ENCODE measurements at places on chromosomes 5 and 9.

DNA sequence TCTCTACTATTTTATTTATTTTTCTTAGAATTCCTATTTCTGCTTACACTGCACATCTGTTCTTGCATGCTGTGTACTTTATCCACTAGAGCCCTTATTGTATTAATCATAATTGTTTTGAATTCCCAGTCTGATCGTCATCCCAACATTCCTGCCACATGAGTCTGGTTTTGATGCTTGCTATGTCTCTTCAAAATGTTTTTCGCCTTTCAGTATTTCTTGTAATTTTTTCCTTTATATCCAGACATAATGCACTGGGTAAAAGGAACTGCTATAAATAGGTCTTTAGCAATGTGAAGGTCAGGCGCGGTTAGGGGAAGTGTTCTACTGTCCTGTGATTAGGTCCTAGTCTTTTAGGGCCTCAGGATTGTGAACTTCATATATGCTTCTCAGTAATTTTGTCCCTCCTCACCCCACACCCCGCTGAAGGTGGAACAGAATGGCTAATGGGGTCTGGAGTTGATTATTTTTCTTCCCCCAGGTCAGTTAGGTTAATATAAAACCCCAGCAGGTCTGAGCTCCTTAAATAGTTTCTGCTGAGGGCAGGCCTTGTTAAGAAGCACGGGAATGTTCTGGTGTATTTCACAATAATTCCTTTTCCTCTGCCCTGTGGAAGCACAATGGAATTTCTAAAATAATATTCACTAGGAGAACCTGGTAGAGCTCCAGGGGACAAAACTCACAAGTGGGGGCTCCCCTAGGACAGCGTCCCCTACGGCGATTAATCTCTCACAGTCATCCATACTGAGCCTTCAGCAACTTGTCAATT lies 146.6 kb upstream of the TUT7 start:
- H3K27me3 ChIP-seq: no peaks in the 10 kb centered on the region
- H3K36me3 ChIP-seq: no peaks in the 10 kb centered on the region
- no peak overlapping the region for H3K4me3 ChIP-seq
- H3K4me1 ChIP-seq: no peaks in the 10 kb centered on the region
- H3K27ac ChIP-seq: no peak overlapping the region

- peaks cover 3% of the 10 kb centered on the region for H3K27me3 ChIP-seq
- H3K4me3 ChIP-seq: no peak overlapping the region
- DNase-seq: no peak
- H3K36me3 ChIP-seq: no peaks in the 10 kb centered on the region
- no peak overlapping the region for H3K27ac ChIP-seq
- no peaks in the 10 kb centered on the region for H3K4me1 ChIP-seq
Measured at GRCh38 chr9:111836311-111836710, 41.6 kb upstream of the SHOC1 start.

- H3K4me1 ChIP-seq: peaks cover 4% of the 10 kb centered on the region
- DNase-seq: no peak
- H3K27ac ChIP-seq: no peak overlapping the region
- no peaks in the 10 kb centered on the region for H3K27me3 ChIP-seq
- no peak overlapping the region for H3K4me3 ChIP-seq
Measured at GRCh38 chr9:34170237-34170991, 8.4 kb upstream of the UBAP1 start.

- DNase-seq: no peak
- no peaks in the 10 kb centered on the region for H3K36me3 ChIP-seq
- H3K27ac ChIP-seq: no peak overlapping the region
- H3K27me3 ChIP-seq: no peaks in the 10 kb centered on the region
- no peaks in the 10 kb centered on the region for H3K4me1 ChIP-seq
Measured at GRCh38 chr9:135373151-135373685, 106.4 kb upstream of the PPP1R26 start.

DNA sequence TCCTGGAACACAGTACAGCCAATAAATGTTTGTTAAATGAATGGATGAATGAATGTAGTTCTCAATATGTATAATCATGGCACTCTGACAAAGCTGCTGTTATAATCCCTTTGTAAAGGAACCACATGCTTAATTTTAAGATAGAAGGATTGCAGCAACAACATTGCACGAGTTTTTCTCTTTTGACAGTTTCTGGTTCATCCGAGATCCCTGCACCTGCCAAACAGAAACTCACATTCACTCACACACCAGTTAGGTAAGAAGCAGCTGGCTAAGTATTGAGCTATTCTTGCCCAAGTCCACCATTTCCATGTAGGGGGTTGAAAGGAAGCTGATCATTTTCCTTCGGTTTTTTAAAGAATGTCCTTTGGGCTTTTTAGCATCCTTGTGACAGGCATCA lies 133.7 kb upstream of the MAP1B start:
- no peaks in the 10 kb centered on the region for H3K27me3 ChIP-seq
- no peak overlapping the region for H3K4me3 ChIP-seq
- DNase-seq: no peak

DNA sequence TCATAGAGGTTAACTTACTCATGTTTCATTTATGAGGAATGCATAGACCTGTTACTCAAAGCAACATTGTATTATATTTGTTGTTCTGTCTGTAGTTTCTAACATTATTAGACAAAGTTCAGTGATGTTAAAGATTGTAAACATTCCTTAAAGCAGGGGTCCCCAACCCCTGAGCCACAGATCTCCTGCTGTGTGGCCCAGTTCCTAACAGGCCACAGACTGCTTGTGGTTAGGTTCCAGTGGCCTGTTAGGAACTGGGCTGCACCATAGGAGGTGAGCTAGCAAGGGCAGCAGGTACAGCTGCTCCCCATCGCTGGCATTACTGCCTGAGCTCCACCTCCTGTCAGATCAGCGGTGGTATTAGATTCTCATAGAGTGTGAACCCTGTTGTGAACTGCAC lies 181.1 kb downstream of the KDM4C start:
- no peaks in the 10 kb centered on the region for H3K36me3 ChIP-seq
- H3K4me1 ChIP-seq: no peaks in the 10 kb centered on the region
- no peak for DNase-seq

GRCh38 chr9:116547729-116548426 lies 139.2 kb upstream of the TRIM32 start:
- H3K27ac ChIP-seq: no peak overlapping the region
- no peaks in the 10 kb centered on the region for H3K27me3 ChIP-seq
- DNase-seq: no peak
- no peaks in the 10 kb centered on the region for H3K36me3 ChIP-seq
- no peaks in the 10 kb centered on the region for H3K4me1 ChIP-seq

- H3K27ac ChIP-seq: peak overlapping the region; percentile 82
- H3K27me3 ChIP-seq: no peaks in the 10 kb centered on the region
- H3K36me3 ChIP-seq: peaks cover 4% of the 10 kb centered on the region
- H3K4me1 ChIP-seq: peaks cover 94% of the 10 kb centered on the region
Measured at GRCh38 chr9:131733541-131734061, 6.3 kb downstream of the RAPGEF1 start.

- no peaks in the 10 kb centered on the region for H3K27me3 ChIP-seq
- H3K27ac ChIP-seq: no peak overlapping the region
- H3K4me3 ChIP-seq: no peak overlapping the region
- DNase-seq: no peak
Measured at GRCh38 chr5:126483156-126483555, 59.9 kb downstream of the GRAMD2B start.

GRCh38 chr5:166353580-166353979 lies 1937.9 kb upstream of the WWC1 start:
- H3K4me3 ChIP-seq: no peak overlapping the region
- H3K27me3 ChIP-seq: no peaks in the 10 kb centered on the region
- no peak overlapping the region for H3K27ac ChIP-seq
- no peaks in the 10 kb centered on the region for H3K4me1 ChIP-seq
- no peaks in the 10 kb centered on the region for H3K36me3 ChIP-seq

DNA sequence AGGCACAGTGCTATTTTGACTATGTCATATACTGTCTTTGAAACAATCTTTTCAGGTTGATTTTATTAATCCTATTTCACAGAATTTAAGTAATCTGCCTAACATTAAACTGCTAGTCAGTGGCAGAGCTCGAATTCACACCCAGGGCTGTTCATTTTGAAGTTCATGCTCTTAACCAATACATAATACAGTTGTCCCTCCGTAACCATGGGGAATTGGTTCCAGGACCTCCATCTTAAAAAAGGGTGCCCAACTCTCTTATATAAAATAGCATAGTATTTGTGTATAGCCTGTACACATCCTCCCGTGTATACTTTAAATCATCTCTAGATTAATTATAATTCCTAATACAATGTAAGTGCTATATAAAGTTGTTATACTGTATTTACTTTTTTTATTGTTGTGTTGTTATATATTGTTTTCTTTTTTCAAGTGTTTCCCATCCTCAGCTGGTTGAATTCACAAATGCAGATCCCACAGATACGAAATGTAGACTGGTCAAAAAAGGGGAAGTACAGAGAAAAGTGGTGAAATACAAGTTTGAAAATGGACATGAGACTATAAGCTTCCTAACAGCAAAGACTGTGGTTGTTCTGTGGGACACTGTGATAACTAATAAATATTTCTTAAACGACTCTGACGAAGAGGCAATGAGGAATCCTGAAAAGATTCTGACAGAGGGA lies 18.3 kb downstream of the RFX3 start:
- H3K4me1 ChIP-seq: no peaks in the 10 kb centered on the region
- no peak overlapping the region for H3K27ac ChIP-seq
- no peak for DNase-seq
- no peaks in the 10 kb centered on the region for H3K27me3 ChIP-seq
- H3K4me3 ChIP-seq: no peak overlapping the region
- H3K36me3 ChIP-seq: no peaks in the 10 kb centered on the region

DNA sequence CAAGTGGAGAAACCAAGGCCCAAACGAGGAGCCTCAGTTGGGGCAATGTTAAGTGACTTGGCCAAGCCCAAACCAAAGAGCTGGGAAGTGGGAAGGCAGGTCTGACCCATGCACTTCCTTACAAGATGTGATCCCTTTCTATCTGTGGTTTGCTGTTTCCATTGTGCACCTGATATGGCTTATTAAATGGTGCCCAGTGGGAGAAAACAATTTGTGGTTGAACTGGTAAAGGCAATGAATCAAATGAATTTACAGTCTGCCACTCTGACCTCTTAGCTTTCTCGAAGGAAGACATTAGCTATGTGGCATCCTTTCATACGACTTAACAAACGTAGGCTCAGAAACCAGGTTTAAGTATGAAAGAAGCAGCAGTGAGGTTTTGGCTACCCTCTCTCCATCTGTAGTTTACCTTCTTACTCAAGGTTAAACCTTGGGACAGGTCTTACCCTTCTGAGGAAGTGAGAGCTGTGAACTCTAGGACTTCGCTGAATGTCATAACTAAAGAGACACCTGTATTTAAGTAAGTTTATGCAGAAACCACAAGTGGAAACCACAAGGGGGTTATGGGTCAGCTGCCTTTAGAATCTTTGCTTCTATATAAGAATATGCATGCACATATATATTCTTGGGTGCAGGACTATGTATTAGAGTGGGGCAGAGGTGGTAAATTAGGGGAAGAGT lies 100.5 kb upstream of the SPATA31D4 start:
- H3K36me3 ChIP-seq: no peaks in the 10 kb centered on the region
- H3K4me3 ChIP-seq: no peak overlapping the region
- H3K4me1 ChIP-seq: peaks cover 16% of the 10 kb centered on the region
- no peak overlapping the region for H3K27ac ChIP-seq

GRCh38 chr5:115458003-115458409 lies 86.6 kb downstream of the FEM1C start:
- H3K4me1 ChIP-seq: no peaks in the 10 kb centered on the region
- no peaks in the 10 kb centered on the region for H3K27me3 ChIP-seq
- no peaks in the 10 kb centered on the region for H3K36me3 ChIP-seq
- no peak overlapping the region for H3K4me3 ChIP-seq

DNA sequence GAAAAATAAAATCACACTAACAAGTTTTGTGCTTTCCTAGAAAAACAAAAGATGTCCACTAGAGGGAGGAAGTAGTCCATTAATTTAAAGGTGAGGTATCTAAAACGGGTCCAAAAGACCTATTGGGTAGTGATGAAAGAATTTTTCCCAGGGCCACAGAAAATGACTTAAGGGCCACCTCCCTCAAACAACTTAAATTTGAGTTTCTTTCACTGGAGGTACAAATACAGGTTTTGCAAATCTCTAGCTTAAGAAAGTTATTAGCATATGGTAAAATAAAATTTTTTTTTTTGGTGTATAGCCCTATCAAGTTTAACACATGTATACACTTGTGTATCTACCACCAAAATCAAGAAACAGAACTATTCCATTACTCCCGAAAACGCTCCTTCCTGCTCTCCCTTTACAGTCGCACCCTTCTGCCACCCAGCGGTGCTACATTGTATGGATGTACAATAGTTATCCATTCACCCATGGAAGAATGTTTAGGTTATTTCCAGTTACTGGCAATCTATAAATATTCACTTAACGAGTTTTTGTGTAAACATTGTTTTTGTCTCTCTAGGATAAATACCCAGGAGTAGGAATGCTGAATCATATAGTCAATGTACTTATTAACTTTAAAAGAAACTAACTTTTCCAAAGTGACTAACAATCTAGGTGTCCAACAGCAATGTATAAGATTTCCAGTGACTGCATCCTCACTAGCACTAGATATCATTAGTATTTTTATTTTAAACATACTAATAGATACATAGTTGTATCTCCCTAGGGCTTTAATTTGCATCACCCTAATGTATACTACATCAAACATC lies 21.9 kb downstream of the DEPDC1B start:
- DNase-seq: no peak
- no peaks in the 10 kb centered on the region for H3K27me3 ChIP-seq
- no peaks in the 10 kb centered on the region for H3K36me3 ChIP-seq
- no peak overlapping the region for H3K4me3 ChIP-seq
- H3K4me1 ChIP-seq: no peaks in the 10 kb centered on the region
- no peak overlapping the region for H3K27ac ChIP-seq

GRCh38 chr5:155316070-155316714 lies 302.6 kb downstream of the KIF4B start:
- H3K27me3 ChIP-seq: no peaks in the 10 kb centered on the region
- H3K27ac ChIP-seq: no peak overlapping the region
- DNase-seq: no peak
- H3K4me1 ChIP-seq: no peaks in the 10 kb centered on the region
- H3K4me3 ChIP-seq: no peak overlapping the region
- H3K36me3 ChIP-seq: no peaks in the 10 kb centered on the region

- H3K4me3 ChIP-seq: no peak overlapping the region
- H3K4me1 ChIP-seq: no peaks in the 10 kb centered on the region
- DNase-seq: no peak
- no peaks in the 10 kb centered on the region for H3K36me3 ChIP-seq
- no peaks in the 10 kb centered on the region for H3K27me3 ChIP-seq
Measured at GRCh38 chr9:136254381-136255165, 9.0 kb upstream of the QSOX2 start.

GRCh38 chr5:112125903-112126302 lies 293.2 kb downstream of the EPB41L4A start:
- H3K27ac ChIP-seq: no peak overlapping the region
- no peak overlapping the region for H3K4me3 ChIP-seq
- no peaks in the 10 kb centered on the region for H3K4me1 ChIP-seq
- H3K27me3 ChIP-seq: no peaks in the 10 kb centered on the region
- no peak for DNase-seq
